ENCODE measurements at places on chromosomes 3 and 15.

DNA sequence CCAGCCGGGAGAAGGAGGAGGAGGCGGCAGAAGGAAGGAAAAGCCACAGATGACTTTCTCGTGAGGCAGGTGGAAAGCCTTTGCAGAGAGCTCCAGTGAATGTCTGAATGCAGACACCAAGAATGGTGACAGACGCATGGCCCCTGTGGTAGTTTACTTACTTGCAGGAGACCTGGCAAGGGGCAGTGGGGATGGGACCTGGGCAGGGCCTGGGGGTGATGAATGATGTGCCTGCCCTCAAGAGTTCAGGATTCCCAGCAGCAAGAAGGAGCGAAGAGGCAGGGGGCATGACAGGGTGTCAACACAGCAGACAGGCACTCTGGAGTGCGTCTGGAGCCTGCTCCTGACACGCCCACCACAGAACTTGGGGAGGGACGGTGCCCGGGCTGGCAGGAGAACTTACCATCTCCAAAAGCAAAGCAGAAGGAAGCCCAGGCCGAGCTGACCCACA lies 260.5 kb upstream of the LYSMD4 start:
- no peak for DNase-seq

DNA sequence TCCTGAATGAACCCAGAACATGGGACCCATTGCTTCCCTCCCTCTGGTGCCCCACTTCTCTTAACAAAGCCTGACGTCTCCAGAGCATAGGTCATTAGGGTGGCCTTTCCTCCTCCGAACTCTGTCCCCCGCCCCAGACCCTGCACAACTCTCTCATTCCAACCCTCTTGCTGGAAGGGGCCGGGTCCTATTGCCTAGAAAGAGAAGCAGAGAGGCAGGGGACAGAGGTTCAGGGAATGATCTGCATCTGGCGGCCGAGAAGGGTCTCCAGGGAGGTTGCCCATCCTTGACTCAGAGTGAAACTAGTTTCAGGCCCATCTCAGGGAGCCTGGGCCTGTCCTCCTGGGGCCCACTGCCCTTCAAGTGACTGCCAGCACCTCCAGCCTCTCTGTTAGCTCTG lies 79.0 kb downstream of the LINGO1 start:
- DNase-seq: no peak

DNA sequence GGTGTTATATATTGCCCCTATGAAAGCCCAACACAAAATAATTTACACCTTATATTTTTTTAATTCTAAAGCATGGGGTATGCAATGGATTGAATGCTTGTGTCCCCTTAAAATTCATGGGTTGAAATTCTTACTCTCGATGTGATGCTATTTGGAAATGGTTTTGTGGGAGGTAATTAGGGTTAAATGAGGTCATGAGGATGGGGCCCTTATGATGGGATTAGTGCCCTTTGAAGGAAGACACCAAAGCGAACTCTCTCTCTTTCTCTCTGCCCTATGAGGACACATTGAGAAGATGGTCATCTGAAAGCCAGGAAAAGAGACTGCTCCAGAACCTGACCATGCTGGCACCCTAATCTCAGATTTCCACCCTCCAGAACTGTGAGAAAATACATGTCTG lies 7.6 kb upstream of the SRGAP3 start:
- DNase-seq: no peak

DNA sequence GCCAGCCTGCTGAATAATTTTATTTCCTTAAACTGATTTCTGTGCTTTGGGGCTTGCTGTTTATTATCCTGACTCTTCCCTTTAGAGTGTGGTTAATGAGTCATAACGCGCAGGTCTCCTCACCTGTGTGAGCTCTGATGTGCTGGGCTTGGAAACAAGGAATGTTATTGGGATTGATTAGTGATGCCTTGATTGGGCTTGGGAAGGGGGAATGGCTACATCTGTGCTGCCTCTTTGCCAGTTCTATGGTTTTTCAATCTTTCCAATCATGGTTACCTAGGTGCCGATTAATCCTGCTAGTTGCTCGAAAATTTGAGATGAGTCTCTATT lies 161.0 kb downstream of the THSD4 start:
- DNase-seq: no peak

GRCh38 chr15:71596672-71597071 lies 213.7 kb upstream of the NR2E3 start:
- peak; percentile 61 for DNase-seq
